SW480 (cell line): ENCODE measurements at places on chromosomes 7 and 10.

GRCh38 chr7:125423458-125424155 lies 494.0 kb upstream of the POT1 start:
- DNase-seq, result no peak

GRCh38 chr7:480531-481218 lies 39.0 kb downstream of the PDGFA start:
- no peak for DNase-seq

DNA sequence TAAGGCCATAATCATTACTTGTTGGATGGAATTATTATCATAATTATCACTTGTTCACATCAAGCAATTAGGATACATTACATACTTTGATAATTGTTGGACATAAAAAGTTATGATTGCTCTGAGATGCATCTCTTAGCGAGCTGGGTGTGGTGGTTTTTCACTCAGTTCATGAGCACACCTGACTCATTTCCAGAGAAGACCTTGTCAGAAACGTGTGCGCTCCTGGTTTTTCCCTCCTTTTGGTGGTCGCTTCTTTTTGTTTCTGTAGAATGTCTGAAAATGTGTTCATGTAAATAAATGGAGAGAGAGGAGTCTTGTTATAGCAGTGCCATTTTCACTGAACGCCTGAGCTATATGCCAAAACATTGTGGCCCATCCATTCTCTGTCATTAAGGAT lies 141.3 kb downstream of the PAXIP1 start:
- DNase-seq, result no peak

- DNase-seq, result no peak
These were observed 92.7 kb downstream of the LSMEM1 start for GRCh38 chr7:112573302-112574039.

GRCh38 chr10:20990604-20991003 lies 93.5 kb upstream of the NEBL start:
- DNase-seq, result no peak

DNA sequence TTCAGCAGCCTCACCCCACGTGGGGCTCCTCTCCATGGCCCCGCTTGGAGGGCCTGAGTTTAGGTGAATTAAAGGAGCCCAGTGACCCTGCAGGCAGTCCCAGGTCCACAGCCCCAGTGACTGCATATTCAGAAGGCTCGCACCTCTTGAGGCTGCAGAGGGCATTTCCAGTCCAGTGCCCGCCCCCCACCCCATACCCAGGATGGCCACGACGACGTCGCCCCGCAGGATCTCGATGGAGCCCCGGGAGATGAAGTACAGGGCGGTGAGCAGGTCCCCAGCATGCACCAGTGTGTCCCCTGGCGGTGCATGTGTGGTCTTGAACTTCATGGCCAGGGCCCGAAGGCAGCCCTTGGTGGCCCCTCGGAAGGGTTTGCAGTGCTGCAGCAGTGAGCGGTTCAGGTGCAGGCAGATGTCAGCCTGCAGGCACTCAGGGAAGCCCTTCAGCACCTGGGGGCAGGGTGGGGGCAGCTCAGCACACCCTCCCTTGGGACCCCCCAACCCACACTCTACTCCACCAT lies 28.1 kb downstream of the KCNH2 start:
- DNase-seq, result no peak

- DNase-seq, result no peak
These were observed 187.5 kb downstream of the XPNPEP1 start for GRCh38 chr10:109735776-109736175.

DNA sequence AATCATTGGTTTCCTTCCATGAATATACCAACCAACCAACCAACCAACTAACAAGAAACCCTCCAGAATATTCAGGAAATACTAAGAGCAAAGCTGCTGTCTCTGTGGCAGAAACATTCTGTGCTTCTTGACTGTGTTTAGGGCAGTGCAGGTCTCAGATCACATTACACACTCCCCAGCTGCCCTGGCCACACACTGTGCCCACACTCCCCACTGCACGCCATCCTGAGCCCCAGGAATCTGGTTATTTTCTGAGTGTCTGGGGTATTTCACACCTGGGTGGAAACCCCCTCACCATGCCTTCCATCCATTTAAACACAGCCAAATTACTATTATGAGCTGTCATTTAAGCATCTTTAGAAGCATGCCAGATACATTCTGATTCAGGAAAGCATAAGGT lies 183.7 kb upstream of the ANK3 start:
- DNase-seq, result peak; percentile 4

- DNase-seq, result no peak
These were observed 9.0 kb downstream of the GATAD1 start for GRCh38 chr7:92456236-92456635.

GRCh38 chr7:18408461-18408860 lies 87.1 kb upstream of the HDAC9 start:
- no peak for DNase-seq

DNA sequence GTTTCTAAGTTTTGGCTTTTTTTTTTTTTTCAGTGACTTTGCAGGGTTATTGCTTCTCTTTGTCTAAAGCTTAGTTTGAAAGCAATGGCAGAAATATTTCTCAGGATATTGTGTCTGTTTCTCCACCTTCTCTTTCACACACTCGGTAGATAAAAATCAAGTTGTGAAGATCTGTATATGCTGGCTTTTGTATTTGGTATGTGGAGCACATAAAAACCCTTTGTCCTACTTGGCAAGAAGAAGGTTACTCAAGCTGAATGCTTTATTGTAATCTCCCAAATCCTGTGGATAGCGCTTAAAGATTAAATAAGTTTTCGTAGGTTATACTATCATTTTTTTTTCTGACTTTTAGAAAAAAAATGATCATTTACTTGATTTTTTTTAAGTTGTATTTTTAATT lies 172.4 kb downstream of the CDCA7L start:
- no peak for DNase-seq

DNA sequence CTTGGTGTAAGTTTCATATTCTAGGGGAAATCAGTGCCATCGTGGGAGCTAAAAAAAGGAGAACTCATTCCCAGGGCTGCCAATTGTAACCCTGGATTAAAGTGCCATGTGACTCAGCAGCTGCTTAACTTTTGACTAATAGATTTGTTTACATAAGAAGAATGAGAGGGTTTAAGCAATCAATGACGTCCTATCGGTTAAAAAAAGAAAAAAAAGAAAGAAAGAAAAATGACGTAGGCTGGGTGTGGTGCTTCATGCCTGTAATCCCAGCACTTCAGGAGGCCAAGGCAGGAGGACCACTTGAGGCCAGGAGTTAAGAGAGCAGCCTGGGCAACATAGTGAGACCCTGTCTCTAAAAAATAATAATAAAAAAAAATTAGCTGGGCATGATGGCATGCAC lies 116.2 kb upstream of the AFAP1L2 start:
- DNase-seq, result peak; percentile 34

DNA sequence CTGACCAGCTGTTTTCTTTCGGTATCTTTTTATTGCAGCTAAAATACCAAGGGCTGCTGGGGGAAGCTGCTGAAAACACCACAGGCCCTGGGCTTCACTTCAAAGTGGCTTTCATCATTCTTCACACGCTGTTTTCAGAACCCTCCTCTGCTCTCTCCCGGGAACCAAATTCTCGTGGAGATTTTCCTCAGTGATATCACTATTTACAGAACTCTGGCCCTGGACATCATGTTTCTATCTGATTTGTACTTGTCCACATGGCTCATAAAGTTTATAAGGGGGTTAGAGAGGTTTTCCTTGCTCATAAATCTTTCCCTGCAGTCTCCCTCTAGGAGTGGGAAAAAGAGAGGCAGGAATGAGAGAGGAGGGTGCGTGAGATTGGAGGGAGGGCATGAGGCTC lies 177.4 kb upstream of the NPVF start:
- no peak for DNase-seq

DNA sequence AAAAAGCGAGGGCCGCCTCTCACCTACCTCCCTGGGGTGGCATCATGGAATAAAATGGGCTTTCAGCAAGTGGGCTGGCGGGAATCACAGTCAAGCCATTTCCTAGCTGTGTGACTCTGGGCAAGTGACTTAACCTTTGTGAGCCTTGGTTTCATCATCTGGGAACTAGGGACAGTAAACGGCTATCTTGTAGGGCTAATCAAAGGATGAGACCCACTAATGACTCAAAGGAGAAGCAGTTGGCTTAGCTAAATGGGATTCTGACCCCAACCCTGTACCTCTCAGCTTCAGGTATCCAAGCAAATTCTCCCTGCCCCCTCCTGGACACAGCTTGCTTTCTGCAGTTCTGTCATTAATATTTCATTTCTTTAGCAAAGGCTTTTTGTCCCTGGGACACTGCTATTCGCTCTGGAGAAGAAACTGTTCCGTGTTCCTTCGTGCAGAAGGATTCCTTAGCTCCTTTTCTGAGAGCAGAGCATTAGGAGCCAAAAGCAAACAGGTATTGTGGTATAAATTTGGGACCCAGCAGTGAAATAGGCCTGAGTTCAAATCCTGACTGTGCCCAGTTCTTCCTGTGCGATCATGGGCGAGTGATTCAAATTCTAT lies 25.9 kb downstream of the TRIM8 start:
- no peak for DNase-seq

DNA sequence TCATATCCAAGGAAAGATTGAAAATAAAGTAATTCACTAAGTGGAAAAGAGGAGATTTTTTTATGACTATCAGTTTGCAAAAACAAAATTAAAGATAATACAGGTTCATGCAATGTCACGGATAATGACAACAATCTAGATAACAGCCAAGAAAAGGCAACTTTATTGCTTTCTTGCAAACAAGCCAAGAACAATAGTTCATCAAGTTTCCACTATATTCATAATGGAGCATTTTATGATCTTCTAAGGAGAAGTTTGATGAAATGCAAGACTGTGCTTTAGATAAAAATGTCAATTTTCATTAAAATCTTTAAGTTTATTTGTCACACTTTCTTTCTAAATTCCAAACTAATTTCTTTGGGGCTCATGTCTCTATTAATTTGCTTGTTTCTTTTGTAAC lies 53.9 kb upstream of the NRP1 start:
- no peak for DNase-seq

- DNase-seq, result no peak
These were observed 763.3 kb downstream of the MAGI2 start for GRCh38 chr7:78690174-78690573.

DNA sequence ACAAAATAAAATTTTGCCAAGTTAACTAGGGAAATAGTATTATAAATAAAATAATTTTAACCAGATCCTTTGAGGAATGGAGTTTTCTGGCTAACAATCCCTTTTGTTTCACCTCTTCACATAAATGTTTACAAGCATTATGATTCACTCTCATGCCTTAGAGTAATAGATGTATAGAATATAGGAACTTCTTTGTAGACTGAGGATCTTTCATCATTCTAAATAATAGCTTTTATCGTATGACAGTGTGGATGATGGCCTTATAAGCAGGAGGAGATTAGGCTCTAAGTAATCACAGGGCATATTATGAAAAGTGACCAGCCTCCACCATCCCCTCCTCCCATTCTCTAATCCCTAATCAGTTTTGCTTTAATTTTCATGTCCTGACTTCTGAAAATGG lies 13.5 kb downstream of the ING3 start:
- DNase-seq, result no peak

GRCh38 chr10:91798649-91799611 lies 704 bp downstream of the TNKS2 start:
- peak; percentile 56 for DNase-seq

DNA sequence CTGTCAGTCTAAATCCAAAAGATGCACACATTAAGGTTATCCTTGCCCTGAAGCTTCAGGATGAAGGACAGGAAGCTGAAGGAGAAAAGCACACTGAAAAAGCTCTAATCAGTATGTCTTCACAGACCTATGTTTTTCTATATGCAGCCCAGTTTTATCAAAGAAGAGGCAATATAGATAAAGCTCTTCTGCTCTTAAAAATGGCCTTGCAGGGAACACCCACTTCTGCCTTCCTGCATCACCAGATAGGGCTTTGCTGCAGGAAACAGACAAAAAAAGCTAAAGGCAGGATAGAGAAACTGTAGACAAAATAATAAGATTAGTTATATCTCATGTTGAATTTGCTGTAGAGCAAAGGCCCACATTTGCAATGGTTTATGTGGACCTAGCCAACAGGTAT lies 14.9 kb upstream of the IFIT1B start:
- DNase-seq, result no peak

DNA sequence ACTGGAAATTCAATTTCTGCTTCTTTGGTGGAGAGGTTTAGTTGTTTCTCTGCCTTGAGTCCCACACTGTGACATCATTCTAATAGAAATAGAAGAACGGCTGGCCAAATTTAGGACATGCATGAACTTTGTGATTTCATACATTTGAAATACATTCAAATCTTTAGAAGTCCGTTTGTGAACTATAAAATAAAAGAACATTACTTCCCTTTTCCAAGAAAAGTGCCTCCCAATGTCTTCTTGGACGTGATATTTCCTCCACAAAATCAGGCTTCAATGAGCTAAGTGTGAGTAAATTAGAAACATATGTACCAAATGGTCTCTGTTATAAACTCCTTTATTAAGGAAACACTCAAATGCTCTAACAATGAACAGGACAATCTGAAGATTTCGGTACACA lies 314.5 kb upstream of the AKR1E2 start:
- DNase-seq, result no peak

DNA sequence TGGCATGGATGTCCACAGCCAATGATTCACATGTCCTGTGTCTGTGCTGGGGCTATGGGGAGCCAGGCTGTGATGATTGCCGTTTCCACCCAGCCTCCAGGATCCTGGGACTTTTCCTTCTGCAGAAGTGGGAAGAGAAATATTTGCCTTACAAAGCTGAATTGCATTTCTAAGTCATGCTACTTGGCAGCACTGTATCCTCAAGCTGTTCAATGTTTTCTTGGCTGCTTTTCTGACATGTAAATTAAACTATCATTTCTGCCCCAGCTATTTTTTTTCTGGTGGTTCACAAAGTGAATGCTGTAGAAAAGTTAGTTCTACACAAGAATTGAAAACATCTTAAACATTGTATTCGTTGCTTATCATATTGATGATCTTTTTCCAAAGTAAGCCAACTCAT lies 51.9 kb upstream of the TCERG1L start:
- DNase-seq, result no peak

DNA sequence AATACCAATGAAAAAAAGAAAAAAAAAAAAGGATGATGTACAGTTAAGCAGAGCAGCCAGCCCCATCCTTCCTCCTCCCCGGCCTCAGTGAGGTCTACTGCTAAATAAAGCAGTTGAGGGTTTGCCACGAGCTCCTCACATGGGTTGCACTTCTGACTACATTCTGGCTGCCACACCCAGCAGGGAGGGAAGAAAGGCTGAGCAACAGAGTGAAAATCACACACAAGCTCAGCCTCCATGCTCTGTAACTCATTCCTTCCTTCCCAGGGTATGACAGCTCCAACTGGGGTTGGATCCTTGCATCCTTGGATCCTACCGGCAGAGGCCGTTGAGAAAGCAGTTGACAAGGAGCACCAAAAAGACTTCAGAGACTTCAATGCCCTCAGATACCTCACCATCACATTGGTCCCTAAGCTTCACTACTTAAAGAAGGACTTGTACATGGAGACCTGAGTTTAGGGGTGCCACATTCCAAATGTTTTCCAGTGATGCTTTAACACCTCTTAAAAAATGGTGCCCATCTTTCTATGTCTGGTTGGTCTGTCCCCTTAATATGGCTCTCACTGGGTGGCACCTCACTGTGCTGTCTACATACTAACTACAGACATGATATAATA lies 52.9 kb upstream of the PIK3CG start:
- DNase-seq, result no peak
